Ureter (tissue), 1 donor: ENCODE measurements at places on chromosomes 11 and 22. TPM values are rescaled to one million over a fixed set of nuclear protein-coding genes. Genes with fewer than 3 reads are reported as not detected.

Gene MFNG
- total RNA-seq: 20.3 TPM

Gene SCGB1C1
- total RNA-seq: not detected

Gene DDIAS
- total RNA-seq: 2.6 TPM

Gene USP28
- total RNA-seq: 28.7 TPM

Gene CRELD2
- 42.8 TPM for total RNA-seq

Gene ST14
- total RNA-seq: 103 TPM

Gene TREH
- 0.44 TPM for total RNA-seq

Gene PATE2
- 0.23 TPM for total RNA-seq

Gene MS4A8
- not detected for total RNA-seq

Gene KCNJ5
- 0.94 TPM for total RNA-seq

Gene HOATZ
- not detected for total RNA-seq

Gene SMIM35
- 0.13 TPM for total RNA-seq

Gene KRTAP5-8
- total RNA-seq: 5.0 TPM

Gene FDXACB1
- 3.8 TPM for total RNA-seq

Gene NPAS4
- 1.2 TPM for total RNA-seq

Gene SULT4A1
- total RNA-seq: 1.8 TPM

Gene C22orf42
- not detected for total RNA-seq

Gene LRRC32
- total RNA-seq: 83.7 TPM

Gene KRTAP5-1
- total RNA-seq: not detected

Gene MAPK8IP2
- total RNA-seq: 0.83 TPM

Gene ESAM
- total RNA-seq: 34.4 TPM

Gene NAV2
- total RNA-seq: 47.3 TPM

Gene RGL4
- total RNA-seq: not detected

Gene SCT
- total RNA-seq: not detected
